ENCODE measurements at places on chromosomes 11 and 22.

DNA sequence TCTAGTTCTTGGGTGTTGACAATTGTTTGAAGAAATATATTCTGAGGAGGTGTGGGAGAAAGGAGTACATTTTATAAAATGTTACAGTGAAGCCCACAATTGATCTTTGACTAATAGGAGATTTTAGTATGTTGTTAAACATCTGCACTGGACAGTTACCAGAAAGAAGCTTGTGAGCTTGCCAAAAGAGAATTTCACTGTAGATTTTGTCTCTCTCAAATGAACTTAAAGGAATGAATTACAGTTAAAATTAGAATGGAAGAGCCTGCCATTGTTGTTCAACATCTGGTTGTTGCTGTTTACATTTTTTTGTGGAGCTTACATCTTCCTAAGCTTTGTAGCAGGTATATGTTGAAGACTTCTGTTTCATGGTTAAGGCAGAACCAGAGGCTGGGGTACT is 620.5 kb upstream of the CCDC179 start:
- DNase-seq: no peak

DNA sequence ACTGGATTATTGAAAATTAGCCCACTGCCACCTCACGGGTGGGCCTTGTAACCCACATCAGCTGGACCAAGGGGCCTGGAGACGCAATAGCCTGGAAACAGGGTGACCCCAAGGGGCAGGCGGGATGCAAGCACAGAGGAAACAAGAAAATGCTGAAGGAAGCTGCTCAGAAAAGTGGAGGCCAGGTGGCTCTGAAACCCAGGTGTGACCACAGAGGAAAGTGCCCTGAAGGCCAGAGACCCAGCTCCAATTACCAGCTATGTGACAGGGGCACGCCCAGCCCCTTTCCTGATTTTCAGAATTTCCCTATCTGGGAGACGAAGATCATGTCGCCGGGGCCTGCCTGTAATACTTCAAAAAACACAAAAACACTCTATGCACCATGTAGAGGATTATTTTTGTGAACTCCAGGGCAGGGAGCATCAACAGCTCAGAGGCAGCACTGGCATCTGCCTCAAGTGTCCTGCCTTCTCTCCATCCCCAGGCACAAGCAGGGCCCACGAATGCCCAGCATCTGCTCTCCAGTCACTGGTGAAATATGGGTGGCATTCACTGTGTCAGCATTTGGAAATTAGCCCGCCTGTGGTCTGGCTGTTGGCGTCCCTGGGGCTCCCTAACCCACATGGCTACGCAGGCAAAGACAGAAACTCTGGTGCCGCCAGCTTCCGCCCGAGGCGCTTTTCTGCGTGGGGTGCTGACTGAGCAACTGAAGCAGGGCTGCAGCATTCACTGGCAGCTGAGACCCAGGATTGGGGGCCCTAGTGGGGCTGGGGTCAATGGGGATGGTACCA is 6.3 kb downstream of the KCNJ1 start:
- no peak for DNase-seq

DNA sequence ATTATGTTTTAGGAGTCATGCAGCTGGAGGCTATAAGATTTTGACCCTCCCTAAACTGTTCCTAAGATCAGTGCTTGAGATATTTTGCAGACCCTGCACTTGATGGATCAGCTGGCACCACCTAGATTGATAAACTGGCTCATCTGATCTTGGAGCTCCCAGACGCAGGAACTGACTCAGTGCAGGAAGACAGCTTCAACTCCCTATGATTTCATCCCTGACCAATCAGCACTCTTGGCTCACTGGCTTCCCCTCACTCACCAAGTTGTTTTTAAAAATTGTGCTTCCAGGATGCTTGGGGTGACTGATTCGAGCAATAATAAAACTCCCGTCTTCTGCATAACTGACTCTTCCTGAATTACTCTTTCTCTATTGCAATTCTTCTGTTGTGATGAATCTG is 637.5 kb upstream of the FAT3 start:
- no peak for DNase-seq

- DNase-seq: no peak
Observed at GRCh38 chr22:47401976-47402770, 639.7 kb downstream of the TBC1D22A start.

- no peak for DNase-seq
Observed at GRCh38 chr11:75271730-75272129, 31.2 kb downstream of the TPBGL start.

- no peak for DNase-seq
Observed at GRCh38 chr11:10484461-10485180, 29.6 kb downstream of the AMPD3 start.

- DNase-seq: no peak
Observed at GRCh38 chr22:47071078-47071806, 308.8 kb downstream of the TBC1D22A start.

DNA sequence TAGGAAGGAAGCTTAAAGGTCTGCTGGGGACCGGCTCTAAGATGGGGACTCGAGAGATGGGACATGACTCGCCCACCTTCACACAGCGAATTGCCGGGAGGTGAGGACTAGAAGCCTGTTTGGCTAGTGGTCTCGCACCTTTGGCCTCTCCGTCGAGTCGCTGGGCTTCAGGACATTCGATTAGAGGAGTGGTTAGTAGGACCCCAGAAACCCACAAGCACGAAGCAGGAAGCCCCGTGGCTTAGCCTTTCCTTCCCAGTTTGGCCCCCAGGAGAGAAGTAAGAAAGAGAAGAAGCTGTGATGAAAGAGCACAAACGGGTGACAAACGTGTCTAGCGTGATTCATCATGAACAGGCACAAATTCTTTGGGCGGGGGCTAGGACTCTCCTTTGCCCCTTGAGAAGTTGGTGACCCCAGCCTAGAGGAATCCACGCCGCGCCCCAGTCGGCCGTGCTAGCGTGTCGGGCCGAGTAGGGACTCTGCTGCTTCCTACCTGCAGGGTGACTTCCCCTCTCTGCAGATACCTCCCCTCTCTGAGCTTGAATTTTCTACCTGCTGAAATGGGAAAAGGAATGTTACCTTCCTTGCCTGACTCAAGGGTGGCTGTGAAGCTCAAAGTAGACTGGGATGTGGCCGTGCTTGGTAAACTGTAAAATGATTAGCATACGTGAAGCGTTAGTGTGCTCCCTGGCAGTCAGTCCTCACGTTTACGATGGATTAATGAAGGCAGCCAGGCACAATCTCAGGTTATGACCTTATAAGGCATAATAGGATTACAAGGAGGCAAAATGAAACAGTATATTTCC is 1.1 kb upstream of the ADM start:
- DNase-seq: no peak

GRCh38 chr11:76791861-76792260 is 8.7 kb downstream of the TSKU start:
- DNase-seq: no peak

- DNase-seq: no peak
Observed at GRCh38 chr11:76799066-76799804, 16.1 kb downstream of the TSKU start.

All from smooth muscle cell of the brain vasculature (primary cell).